ENCODE measurements at places on chromosomes 4 and X.

- DNase-seq, result peak; percentile 25
Observed at GRCh38 chr4:152696764-152697261, 17.0 kb upstream of the TMEM154 start.

GRCh38 chrX:141732031-141732430, 33.5 kb upstream of the SPANXD start:
- DNase-seq, result no peak

DNA sequence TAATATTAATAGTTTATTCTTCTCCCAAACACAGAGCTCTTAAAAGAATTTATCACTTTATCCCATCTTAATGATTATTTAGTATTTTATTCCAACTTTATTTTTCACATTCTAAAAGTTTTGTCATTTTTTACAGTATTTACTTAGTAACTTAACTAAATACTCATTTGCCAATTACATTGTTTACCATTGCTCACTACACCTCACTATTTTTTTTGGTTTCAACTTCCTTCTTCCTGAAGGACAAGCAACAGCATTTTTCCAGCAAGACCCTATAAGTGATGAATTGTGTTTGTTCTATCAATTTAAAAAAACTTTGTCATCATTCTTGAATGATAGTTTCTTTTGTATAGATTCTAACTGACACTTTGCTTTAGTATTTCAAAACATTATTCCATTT, 19.4 kb upstream of the SRD5A3 start:
- no peak for DNase-seq

DNA sequence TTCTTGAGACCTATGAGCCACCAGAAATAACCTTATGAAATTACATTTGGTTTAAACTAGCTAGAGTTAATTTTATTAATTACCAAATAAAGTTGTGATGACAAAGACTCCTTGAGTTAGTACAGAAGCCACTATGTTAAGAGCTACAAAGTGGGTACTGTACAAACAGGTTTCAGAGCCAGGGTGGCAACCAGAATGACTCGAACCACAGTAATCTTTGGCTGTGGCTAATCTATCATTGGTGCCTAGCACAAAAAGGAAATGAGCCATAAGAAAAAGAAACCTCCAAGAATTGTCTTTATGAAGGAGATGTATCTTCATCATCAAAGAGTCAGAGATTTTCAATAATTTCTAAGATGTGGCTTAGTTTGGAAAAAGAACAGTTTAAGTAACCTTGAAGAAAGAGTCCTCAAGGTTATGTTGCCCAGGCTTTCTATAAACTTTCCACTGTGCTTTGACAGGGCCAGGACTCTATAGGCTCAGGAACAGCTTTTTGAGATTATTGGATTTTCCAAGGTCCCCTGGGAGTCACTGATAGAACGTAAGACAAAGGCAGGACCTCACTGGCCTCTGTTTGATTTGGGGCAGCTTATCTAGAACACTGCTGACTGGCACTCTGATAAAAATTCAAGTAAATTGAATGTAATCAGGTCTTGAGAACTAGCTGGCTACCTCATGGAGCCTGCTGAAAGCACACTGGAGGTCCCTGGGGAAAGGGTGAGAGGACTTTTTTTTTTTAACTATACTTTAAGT, 777.7 kb downstream of the STIM2 start:
- no peak for DNase-seq

DNA sequence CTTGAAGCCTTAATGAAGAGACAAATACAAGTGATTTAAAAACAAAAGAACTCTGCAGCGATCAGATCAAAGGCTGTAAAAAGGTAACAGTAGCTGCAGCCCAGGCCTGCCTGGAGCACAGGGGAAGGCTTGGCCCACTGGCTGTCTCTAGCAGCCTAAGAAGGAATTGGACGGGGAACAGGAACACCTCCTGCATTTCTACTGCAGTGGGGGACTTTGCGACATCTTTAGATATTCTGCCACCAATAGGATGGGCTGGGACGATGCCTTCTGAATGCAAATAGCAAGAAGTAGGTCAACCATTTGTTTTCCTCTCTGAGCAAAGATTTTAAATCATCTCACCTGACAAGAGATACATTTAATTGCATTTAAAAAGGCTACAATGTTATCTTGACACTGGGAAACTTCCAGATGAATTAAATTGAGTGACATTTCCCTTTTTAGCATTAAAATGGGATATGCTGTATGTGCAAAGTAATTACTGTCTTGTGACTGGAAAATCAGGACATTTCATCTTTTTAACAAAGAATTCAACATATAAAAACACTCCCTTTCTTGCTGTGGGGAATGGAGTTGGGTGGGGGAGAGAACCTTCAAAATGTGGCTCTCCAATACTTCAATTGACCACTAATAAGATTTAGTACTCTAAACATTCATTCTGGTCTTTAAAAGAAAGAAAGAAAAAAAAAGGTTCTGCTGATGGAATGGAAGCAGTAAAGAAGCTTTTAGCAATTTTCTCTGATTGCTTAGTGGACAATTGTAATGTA, 70.0 kb downstream of the NYX start:
- no peak for DNase-seq

GRCh38 chr4:105248613-105249012, 101.9 kb downstream of the TET2 start:
- DNase-seq, result no peak
